ACHN (cell line): ENCODE measurements at places on chromosomes 2 and 18.

GRCh38 chr2:120860579-120860922 is 124.9 kb downstream of the GLI2 start:
- DNase-seq, result no peak

GRCh38 chr18:79600141-79600540 is 79.5 kb upstream of the CTDP1 start:
- DNase-seq, result no peak

DNA sequence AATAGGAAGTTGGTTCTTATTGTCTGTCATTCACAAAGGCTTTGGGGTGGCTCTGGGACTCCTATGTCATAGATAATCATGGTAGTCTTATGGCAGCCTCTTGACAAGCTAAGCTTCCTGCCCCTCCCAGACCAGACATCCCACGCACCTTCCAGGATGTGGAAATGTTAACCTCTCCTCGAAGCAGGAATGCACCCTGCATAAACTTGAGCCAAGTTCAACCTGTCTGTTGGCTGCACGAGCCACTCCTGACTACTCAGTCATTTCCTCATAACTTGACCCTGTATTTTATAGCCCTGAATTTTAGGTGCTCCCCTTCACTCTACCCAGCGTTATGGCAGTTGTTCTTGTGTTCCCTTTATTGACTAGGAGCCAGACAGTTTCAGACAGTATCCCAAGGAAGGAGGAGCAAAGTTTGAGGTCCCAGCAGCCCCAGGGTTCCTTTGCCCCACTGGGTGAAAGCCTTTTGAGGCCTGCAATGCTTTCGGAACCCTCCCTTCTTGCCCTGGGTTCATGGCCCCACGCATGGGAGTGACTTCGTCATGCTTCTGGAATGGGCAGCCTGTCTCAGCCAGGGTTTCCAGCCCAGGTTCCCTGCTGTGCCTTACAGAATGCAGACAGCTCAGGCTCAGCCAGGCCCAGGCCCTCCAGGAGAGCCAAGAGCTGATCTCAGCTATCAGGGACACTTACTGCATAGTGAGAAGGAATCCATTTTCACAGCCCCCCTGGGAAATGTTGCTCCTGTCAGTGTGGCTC is 15.6 kb upstream of the INO80C start:
- DNase-seq, result no peak

DNA sequence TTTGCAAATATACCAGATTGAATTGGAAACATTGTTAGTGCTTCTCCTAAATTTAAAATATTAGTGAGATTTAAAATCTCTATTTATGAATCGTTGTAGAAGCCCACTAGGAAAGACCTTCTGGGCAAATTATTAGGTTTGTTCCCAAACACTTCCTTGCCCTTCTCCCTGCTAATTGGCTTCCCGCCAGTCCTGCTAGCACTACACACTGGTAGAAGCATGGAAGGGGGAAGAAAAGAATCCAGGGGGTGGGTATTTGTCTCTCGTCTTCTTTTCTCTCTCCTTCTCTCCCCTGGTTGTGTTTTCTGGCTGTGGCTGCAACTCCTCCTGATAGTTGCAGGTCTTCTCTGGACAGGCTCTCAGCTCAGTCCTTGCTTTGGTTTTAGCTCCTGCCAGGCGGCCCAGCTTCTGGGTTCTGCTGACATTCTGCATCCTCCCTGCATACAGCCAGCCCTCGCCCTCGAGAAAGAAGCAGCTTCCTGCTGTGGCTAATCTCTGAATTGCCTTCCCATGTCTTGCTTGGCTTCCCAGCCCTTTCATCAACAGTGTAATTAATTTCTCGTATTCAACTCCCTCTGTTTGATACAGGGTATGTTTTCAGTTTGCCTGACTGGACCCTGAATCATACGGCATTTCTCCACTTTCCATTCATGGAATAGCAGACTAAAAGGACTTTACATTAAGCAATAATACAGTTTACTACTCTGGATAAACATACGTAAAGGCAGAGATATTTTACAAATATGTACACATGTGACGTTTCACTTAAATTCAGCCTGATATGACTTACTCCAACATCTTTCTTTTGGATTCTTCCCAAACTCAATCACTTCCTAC is 6.9 kb upstream of the PARD3B start:
- DNase-seq, result no peak

GRCh38 chr2:57880446-57880845 is 166.2 kb upstream of the VRK2 start:
- DNase-seq, result peak; percentile 42

DNA sequence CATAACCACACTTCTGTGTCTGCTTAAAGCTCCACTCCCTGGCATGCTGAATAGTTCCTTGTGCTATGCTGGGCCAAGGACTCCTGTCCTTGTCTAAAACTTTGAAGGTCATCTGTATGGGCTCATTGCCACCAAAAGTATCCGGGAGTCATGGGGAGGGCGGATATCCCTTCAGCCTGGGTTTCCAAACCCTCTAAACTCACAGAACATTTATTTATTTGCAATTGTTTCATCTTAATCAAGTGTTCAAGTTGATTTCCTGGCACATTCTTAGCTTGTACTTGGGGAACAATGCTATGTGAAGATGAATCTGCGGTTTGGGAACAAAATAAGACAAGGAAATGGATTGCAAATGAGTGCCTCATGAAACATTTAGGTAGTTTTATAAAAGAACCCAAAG is 1.8 kb downstream of the NOSTRIN start:
- no peak for DNase-seq

GRCh38 chr18:74342416-74343043 is 26.9 kb downstream of the C18orf63 start:
- DNase-seq, result peak; percentile 68

- no peak for DNase-seq
Observed at GRCh38 chr2:72734432-72734831, 91.4 kb downstream of the EXOC6B start.

DNA sequence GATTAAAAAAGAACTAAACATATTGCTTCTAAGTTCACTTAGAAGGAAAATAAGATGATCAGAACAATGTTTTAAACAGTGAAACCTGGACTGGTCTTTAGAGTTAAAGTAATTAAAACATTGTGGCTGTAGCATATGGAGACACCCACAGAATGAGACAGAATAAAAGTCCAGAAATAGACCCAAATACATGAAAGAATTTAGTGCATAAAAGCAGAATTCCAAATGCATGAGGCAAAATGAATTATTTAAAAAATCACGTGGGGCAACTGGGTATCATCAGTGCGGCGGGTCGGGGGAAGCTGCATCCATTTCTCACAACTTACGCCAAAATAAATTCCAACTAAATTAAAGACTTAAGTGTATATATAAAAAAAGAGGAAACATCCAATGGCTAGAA is 12.1 kb downstream of the RNF149 start:
- no peak for DNase-seq
